Activated CD8-positive, alpha-beta memory T cell treated with anti-CD3 and anti-CD28 coated beads, Interleukin-2, amount 50 U/mL, for 4 hours (primary cell): ENCODE measurements at places on chromosomes 11 and 22.

- DNase-seq, result no peak
Measured at GRCh38 chr22:31124811-31125465, 2.2 kb downstream of the INPP5J start.

GRCh38 chr11:69912911-69913451 is 93.8 kb upstream of the FGF3 start:
- no peak for DNase-seq

- no peak for DNase-seq
Measured at GRCh38 chr11:75677275-75677674, 8.4 kb upstream of the MAP6 start.

DNA sequence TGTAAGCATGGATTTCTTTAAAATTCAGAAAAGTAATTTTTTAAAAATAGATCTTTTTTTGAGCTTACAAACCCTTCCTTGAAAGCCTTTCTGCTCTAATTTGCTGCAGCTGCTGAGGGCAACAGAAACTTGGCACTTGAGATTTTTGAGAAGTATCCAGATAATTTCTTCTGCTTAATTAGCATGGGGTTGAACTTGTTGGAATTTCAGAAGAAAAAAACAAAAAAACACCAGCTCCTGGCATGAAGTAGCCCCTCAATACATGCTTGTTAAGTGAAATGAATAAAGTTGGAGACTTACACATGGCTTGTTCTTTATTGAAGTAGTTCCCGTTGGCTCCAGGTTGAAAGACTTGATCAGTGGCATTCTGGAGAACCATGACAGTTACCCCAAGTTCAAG is 331.4 kb upstream of the RAG2 start:
- DNase-seq, result no peak

DNA sequence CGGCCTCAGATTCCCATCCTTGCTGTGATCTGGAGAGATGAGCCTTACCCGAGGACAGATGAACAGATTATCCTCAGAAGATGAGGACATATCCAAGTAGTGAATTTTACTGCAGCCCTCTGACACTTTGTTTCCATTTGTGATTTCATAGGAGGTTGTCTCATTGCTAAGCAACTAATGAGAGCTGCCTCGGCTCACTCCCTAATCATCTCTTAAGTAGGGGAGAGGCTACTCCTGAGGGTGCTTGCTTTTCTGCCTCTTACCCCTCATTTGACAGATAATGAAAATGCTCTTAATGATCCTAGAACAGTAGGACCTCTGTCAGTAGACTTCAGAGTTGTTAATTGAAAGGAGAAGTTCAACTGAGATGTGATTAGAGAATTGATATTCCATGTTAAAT is 150.9 kb downstream of the TBC1D22A start:
- DNase-seq, result no peak

DNA sequence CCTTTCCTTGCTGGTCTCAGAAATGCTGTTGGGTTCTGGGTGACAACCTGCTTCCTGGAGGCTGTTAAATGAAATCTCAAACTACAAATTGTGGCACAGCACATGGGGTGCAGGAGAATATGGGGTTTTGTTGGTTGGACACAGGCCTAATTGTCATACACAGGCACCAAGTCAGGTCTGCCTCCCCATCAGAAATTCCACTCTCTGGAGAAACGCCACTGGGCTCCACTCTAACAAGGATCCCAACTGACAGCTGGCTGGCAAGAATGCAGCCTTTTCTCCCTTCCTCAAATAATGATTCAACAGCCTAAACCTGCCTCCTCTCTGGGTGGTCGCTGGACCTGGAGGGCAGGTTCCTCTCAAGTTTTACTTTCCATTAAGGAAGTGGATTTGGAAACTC is 177.8 kb upstream of the NARS2 start:
- no peak for DNase-seq

DNA sequence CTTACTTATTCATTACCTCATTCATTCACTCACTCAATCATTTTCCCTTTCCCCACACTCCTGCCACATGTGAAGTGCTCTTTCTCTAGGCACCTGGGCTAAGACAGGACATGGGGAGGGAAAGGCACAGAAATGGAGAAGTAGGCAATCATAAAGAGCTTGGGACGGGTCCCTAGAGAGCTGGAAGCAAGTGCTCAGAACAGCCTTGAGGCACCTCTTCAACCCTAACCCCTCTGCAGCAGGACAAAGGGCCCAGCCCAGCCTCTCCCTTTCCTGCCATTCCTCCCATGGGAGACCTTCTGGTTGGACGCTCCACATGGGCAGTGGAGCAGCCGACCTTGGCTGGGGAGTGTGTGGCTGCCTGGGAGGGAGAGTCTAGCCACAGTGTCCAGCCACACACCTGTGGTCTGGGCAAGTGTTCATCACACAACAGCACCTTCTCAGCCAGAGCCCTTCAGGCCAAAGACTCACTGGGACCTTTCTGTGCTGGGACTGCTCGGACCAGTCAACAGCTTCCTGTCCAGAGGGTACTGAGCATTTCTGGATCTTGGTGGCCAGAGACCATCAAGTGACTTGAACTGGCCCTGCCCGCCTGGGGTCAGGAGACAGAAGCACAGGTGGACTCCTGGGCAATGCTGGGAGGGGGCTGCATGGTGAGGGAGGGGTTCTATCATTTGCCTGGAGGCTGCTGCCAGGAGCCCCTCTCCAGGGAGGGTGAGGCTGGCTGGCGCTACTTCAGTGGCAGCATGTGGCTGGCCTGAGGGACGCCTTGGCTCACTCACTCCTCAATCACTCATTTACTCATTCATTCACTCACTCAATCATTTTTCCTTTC is 1.0 kb upstream of the MUC5AC start:
- DNase-seq, result no peak

DNA sequence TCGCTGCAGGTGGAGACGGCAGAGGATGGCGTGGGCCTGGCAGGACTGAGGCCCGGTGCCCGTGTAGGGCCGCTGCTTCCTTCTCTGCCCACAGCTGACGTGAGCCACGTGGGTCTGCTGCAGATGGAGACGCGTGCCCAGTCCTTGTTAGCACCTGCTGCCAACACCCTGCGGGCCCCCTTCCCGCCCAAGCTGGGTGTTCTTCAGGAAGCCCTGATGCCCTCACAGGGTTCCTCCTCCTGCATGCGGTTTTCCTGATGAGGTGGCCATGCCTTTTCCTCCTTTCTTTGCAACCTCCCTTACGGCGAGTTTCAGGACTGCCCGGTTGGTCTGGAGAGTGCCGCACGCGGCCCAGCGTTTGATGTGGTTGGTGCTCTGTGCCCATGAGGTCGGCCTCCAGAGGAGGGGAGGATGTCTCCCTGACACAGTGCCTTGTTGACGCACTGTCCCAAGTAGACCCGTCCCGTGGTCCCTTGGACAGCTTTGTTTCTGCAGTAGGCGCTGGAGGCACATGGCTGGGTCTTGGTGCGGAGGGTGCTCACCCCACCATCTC is 44.7 kb downstream of the AP2A2 start:
- DNase-seq, result no peak

DNA sequence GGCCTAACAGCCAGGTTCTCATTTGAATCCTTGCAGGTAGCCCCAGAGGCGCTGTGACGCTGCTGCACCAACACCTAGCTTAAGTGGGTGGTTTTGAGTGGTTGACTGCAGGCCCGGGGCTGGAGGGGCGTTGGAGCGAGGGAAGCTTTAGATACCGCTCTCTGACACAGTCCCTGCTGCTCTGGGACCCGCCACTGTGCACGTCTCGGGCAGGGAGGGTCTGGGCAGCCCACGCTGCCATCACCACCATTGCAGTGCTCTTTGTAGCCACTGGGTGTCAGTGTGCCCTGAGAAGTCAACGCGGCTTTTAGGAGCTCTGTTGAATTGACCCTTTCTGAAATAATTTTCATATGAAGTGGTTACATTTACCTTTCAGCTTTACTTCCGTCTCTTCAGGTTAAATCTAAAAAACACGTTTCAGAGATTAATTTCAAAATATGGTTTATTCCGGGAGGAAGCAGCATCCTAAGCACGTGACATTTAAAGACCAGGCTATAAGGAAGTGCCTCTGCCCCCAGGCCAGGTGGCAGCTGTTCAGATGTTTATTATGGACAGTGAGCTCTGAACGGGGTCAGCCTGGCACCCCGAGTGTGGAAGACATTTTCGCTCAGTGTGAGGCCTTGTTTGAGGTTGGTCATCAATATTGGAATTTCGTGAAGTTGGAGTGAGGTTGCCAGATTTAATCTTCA is 30.9 kb upstream of the PARVB start:
- peak; percentile 62 for DNase-seq

DNA sequence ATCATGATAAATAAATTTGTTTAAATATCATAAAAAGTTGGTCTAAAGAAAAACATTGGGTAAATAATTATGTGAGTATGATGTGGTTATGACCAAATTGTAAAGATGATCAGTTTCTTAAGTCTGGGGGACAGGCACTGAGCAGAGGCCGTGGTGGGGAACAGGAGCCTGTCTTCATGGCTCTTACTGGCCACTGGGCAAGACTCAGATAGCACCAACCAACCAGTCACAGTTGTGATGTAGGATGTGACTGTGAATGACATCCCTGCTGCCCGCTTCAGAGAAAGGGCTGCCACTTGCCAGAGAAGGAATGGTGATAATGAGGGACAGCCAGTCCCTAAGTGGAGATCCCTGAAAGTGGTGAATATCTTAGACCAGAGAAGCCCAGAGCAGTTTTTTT is 7.0 kb downstream of the PTPRJ start:
- no peak for DNase-seq

GRCh38 chr22:24175160-24175808 is 6.0 kb upstream of the SUSD2 start:
- peak; percentile 73 for DNase-seq

GRCh38 chr22:48712558-48713271 is 1115.0 kb downstream of the BRD1 start:
- DNase-seq, result no peak

- DNase-seq, result peak; percentile 15
Measured at GRCh38 chr11:93652161-93652597, 9.3 kb upstream of the CEP295 start.

DNA sequence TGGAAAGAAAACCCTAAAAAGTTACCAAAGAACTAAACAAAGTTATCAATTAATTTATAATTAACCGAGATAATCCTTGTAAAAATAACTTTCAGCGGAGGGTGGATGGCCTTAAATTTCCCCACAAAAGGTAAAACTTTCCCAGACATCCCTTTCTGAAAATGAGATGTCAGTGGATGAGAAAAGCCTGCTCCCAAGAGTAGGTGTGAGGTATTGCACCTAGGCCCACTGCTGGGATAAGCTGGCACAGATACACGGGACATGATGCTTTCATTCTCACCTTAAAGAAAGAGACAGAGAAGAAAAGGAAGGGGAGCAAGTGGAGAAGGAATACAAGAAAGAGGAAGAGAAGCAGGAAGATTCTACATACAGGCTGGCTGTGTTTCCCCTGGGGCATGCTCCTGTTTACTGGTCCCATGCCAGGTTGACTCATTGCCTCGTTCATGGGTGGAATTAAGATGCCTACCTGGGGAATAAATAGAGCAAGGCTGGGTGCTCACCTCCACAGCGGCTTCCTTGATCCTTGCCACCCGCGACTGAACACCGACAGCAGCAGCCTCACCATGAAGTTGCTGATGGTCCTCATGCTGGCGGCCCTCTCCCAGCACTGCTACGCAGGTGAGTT is at the start of gene SCGB2A2:
TSS of gene SCGB2A2 (plus strand) at position 505 of the 625 bp plus-strand sequence. CDS start at position 564, 59 bp downstream.
- DNase-seq, result no peak

GRCh38 chr11:120586728-120587127 is 75.2 kb downstream of the GRIK4 start:
- no peak for DNase-seq

GRCh38 chr11:66476841-66477251 is 3.4 kb upstream of the DPP3 start:
- DNase-seq, result no peak

DNA sequence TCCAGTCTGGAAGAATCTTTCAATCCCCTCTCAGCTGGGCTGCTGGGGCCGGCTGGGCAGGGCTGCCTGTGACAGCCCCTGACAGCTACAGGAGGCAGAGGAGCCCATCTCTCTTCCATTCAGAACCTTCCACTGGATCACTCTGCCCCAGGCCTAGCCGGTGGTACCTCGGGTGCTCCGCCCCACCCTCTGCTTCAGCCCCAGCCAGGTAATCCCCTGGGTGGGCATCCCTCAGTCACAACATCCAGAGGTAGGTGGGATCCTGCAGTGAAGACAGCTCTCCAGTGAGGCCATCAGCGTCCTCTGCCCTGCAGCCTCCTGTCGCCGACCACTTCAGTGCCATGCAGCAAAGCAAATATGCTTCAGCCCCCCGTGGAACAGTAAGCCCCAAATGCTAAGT is 223.7 kb downstream of the DSCAML1 start:
- no peak for DNase-seq

GRCh38 chr22:23511627-23512347 is 68.3 kb downstream of the IGLL1 start:
- no peak for DNase-seq

- no peak for DNase-seq
Measured at GRCh38 chr11:5618807-5619206, 6.0 kb upstream of the TRIM34 start.

GRCh38 chr11:47863898-47864430 is 15.8 kb upstream of the NUP160 start:
- DNase-seq, result no peak

- no peak for DNase-seq
Measured at GRCh38 chr11:99682171-99682570, 661.4 kb downstream of the CNTN5 start.

- DNase-seq, result no peak
Measured at GRCh38 chr11:21396342-21397008, 727.1 kb downstream of the NELL1 start.

GRCh38 chr11:95714843-95715776 is 74.5 kb downstream of the FAM76B start:
- DNase-seq, result no peak

DNA sequence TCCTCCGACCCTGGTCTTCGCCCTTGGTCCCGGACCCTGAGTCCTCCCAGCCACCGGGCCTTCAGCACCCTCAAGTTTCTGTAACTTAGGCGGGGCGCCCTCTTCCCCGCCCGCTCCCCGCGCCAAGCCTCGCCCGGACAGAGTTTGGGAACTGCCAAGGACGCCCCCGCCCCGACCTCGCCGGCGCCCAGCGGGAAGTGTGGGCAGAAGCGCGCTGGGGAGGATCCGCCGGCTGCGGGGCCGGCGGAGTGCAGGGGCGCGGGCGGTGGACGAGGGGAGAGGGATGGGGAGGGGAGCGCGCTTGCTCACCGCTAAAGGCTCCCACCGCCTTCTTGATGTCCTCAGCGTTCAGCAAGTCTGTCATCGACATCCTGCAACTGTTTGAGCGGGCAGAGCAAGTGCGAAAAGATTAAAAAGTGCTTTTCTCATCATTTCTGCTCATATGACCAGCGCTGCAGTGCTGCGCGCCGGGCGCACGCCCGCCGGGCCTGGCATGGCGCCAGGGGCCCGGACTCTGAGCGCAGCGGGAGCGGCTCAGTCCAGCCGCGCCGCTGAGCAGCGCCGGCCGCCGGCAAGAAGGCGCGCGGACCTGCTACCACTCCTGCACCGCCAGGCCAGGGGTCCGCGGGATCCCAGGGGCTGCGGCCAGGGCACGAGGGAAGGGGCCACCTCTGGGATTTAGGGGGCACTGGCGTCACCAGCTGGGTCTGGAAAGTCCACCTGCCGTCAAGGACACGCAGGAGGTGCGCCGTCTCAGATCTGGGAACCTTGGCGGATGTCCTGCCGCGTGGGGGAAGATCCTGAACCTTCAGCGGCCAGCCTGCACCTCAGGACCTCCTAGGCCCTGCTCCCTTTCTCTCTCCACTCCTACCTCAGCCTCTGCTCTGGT is at the start of gene PVALB:
TSS of gene PVALB (minus strand) at position 400 of the 889 bp plus-strand sequence. CDS start at position 370, 30 bp downstream.
- no peak for DNase-seq
